ENCODE measurements at places on chromosomes 2 and 18. TPM values are rescaled to one million over a fixed set of nuclear protein-coding genes. Genes with fewer than 3 reads are reported as not detected.
A peak's percentile ranks its signal among the peaks of the same experiment; 100 is the strongest.

- no peaks in the 10 kb centered on the region for H3K27me3 ChIP-seq
- H3K4me1 ChIP-seq = peaks cover 21% of the 10 kb centered on the region
- no peak overlapping the region for H3K4me3 ChIP-seq
- H3K27ac ChIP-seq = no peak overlapping the region
- no peaks in the 10 kb centered on the region for H3K36me3 ChIP-seq
- DNase-seq = no peak
These were observed 88.6 kb upstream of the RTN4 start for GRCh38 chr2:55138882-55139229.

MC4R gene
- total RNA-seq = not detected

- H3K4me3 ChIP-seq = no peak overlapping the region
- no peak overlapping the region for H3K27ac ChIP-seq
- no peaks in the 10 kb centered on the region for H3K36me3 ChIP-seq
- peaks cover 2% of the 10 kb centered on the region for H3K4me1 ChIP-seq
These were observed 893.8 kb upstream of the CELF4 start for GRCh38 chr18:38459131-38459994.

- no peak overlapping the region for H3K27ac ChIP-seq
- DNase-seq = no peak
- H3K36me3 ChIP-seq = peaks cover 2% of the 10 kb centered on the region
- H3K27me3 ChIP-seq = peaks cover 15% of the 10 kb centered on the region
These were observed 72.4 kb downstream of the ZEB2 start for GRCh38 chr2:144447535-144447934.

PDE11A gene
- not detected for total RNA-seq

DNA sequence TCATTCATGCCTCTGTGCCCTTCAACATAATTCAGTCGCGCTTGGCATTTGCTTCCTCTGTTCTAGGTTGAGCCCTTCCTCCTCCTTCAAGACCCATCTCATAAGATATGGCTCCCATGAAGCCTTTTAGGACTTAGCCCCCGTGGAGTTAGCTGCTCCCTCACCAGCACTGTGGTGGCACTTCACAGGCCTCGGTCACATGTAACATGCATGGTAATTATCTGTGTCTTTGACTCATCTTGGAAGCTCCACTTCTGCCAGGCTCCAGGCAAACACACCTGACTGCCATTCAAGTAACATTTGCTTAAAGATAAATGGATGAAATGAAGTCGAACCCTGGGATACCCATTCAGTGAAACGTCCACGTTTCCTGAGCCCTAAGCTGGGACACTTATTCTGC lies 484.7 kb downstream of the EIPR1 start:
- H3K27ac ChIP-seq = no peak overlapping the region
- H3K4me3 ChIP-seq = no peak overlapping the region
- H3K4me1 ChIP-seq = no peaks in the 10 kb centered on the region
- no peak for DNase-seq

DNA sequence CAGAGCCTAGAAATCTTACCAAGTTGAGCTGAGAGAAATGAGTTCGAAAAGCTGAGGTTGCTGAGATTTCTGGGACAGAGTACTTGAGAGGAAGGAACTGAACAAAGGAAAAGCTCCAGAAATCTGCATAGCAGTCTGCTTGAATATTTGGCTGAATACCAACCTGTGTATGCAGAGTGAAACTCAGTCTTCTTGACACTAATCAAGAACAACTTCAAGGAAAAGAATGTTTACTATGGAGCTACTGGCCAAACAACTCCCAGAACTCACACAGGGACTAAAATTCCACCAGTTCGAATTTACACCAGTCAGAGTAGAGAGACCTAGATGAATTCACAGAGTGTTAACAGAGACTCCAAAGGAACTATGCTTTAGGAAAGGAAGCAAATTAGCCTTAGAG lies 66.5 kb downstream of the USP37 start:
- H3K27ac ChIP-seq = peak overlapping the region; percentile 34
- no peaks in the 10 kb centered on the region for H3K4me1 ChIP-seq
- H3K36me3 ChIP-seq = peaks cover 30% of the 10 kb centered on the region
- no peaks in the 10 kb centered on the region for H3K27me3 ChIP-seq
- no peak overlapping the region for H3K4me3 ChIP-seq

DNA sequence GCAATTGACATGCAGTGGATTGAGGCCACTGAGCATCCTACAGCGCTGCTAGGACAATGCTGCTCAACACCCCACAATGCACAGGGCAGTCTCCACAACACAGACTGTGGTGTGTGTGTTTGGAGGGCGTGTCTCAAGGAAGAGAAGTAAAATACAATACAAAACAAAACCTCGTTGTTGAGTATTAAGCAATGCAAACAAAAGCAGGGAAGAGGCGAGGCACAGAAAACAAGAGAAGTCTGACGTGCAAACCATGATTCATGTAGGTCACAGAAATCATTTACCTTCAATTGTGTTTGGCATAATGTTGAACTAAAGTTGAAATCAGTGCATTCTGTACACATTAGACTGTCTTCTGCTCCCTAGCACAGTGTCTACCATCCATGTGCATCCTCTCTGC lies 260.9 kb downstream of the PHLPP1 start:
- no peak overlapping the region for H3K27ac ChIP-seq
- no peaks in the 10 kb centered on the region for H3K4me1 ChIP-seq
- H3K27me3 ChIP-seq = no peaks in the 10 kb centered on the region

Measured in activated T-cell treated with anti-CD3 and anti-CD28 coated beads, Interleukin-2, amount 50 U/mL, for 72 hours (primary cell).